NCI-H1105 treated with DMSO at 0.1 percent for 48 hours (cell line): ENCODE measurements at places on chromosomes 12 and 14.

DNA sequence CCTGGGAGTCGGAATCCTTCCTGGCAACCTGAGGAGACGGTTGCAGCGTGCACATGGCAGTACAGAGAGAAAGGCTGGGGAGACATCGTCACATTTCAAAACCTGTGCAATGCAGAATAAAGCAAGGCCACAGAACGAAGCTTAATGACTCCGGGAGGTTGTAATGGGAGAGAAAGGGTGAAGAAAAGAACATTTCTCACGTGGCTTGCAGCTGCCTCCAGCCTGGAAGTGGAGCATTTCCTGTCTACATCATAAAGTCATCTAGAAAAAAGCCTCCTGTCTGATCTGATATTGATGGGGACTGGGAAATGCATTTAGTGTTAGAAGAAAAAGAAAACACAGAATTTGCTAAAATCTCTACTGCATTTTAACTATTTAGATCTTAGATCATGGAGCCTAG lies 209.3 kb downstream of the TMEM132C start:
- DNase-seq = no peak

DNA sequence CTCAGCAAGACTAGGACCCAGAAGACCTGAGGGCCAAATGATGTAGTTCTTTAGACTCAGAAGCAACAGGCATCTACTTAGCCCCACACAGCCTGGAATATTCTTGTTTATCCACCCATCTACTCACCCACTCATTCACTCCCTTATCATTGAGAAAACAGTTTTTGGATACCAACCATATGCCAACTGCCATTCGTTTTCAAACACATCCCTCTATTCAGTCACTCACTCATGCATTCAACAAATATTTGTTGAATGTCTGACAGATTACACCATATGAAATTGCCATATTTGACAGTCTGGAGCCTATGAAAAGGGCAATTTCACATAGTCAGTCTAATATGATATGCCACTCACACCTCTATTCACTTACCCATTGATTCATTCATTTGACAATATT lies 103.2 kb downstream of the NT5DC3 start:
- DNase-seq = no peak

GRCh38 chr12:45273717-45274271 lies 57.9 kb downstream of the ANO6 start:
- no peak for DNase-seq

DNA sequence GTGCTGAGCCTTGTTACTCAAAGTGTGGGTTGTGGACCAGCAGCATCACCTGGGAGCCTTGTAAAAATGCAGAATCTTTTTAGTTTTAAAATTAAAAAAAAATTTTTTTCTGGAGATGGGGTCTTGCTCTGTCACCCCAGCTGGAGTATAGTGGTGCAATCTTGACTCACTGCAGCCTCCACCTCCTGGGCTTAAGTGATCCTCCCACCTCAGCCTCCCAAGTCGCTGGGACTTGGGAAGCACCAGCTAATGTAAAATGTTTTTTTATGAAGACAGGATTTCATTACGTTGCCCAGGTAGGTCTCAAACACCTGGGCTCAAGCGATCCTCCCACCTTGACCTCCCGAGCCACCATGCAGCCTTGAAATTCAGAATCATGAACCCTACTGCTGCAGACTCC lies 14.4 kb downstream of the MYBPC1 start:
- no peak for DNase-seq

DNA sequence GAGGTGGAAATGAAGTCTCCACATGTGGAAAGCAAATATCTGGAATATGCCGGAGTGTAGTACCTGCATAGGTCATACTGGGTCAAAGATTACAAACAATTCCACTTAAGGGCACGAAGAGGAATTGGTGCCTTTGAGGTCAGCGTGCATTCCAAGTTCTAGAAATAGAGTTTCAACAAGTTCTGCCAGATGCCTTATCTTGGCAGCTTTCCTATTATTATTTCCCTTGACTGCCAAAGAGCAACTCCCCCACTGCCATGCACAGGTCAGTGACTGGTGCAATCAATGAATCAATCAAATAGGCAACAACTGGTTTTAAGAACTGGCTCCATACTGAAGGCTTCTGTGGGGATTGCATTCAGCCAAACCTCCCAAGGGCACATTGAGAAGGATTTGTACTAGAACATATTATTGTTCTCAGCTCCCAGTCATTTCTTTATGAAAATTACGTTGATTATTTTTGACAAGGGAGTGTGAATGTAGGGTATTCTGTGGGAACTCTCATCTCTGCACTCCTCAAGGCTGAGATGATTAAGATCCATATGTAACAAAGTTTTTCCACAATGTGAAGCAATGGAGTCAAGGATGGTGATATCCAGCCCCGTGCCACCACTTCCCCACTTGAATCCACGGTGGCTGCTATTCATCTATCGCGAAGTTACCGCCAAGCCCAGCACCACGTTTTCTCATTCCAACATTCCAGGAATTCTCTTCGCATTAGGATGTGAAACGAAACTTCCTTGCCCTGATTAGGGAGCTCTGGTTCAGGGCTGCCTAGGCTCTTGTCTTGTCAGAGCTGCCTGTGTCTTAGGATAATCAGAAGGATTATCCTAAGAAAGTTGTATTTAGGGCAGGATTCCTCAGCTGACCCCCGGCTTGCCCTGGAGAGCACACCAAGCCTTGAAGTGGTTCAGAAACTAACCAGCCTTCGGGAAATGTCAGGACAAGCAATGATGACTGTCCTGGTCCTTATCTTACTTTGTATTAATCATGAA lies 115.1 kb upstream of the PCED1B start:
- DNase-seq = no peak

DNA sequence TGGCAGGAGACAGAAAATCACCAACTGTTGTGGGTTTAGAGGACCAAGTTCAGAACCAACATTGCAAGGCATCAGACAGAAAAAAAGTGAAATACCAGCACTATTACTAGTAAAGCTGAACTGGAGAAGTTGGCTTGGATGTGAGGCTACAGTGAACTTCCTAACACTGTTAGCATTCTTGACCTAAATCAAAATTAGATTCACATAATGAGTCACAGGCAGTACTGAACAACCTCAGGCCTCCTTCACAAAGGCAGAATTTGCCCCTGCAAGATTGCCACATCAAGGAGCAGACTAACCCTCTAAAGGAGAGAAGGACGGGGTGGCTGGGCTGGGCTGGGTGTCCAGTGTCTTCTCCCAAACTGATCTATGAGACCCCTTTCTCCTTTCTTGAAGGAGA lies 539.7 kb downstream of the SNAPC1 start:
- no peak for DNase-seq

DNA sequence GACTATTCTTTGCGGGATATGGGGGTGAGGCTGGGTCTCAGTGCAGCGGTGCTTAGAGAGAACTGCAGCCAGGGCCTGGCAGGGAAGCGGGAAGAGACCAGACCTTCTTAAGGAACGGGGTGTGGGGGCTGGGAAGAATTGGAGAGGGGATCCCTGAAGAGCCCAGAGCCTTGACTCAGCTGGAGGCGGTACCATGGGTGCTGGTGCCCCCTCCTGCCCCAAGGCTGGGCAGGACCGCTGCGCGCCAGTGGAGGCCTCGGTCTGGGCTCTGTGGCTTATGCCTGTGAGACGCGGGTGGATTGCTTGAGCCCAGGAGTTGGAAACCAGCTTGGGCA lies 1.3 kb upstream of the RNU7-1 start:
- no peak for DNase-seq

- no peak for DNase-seq
These were observed 28.7 kb downstream of the MAPKAPK5 start for GRCh38 chr12:111870706-111871105.

DNA sequence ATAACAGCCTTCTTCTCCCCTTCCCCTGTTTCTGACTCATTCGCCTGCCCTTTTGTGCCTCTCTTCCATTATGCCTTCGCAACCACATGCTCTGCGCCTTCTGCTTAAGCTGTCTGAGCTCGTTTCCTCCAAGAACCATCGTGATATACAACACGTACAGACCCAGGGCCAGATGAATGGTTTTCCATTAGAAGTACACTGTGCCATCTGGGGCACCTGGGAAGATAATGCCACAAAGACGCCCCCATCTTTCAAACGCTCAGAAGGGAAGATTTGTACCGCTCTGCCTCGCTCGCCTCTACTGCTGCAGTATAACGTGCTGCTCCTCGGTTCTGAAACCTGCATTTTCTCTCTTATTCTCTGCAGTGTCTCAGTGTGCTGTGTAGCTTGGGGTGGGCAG lies 470.9 kb upstream of the STXBP6 start:
- DNase-seq = no peak

GRCh38 chr12:75996861-75997447 lies 34.6 kb downstream of the PHLDA1 start:
- no peak for DNase-seq

GRCh38 chr12:70459786-70460185 lies 93.7 kb downstream of the KCNMB4 start:
- DNase-seq = no peak

- DNase-seq = no peak
These were observed 712.6 kb upstream of the TBX3 start for GRCh38 chr12:115396567-115396966.

GRCh38 chr12:3803865-3804472 lies 51.1 kb upstream of the CRACR2A start:
- DNase-seq = peak; percentile 74

- no peak for DNase-seq
These were observed 536.3 kb downstream of the TMEM121 start for GRCh38 chr14:106062502-106063272.

- DNase-seq = no peak
These were observed 1.7 kb upstream of the NOS1 start for GRCh38 chr12:117363056-117363662.

DNA sequence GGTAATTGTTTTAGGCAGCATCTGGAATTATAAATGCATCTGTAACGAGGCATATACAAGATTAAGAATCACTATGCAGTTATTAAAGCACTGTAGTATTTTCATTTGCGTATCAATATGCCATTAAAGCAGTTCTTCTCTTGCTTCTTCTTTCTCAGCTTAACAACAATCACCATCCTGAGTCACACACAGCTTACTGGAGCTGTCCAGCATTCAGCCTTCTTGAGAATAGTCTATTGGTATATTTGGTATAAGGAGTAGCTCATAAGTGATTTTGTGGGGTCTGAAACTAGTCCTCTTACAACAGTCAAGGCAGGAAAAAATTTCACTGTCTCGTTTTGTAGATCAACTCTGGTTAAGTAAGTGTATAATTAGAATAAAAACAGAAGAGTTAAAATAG lies 523.0 kb upstream of the FOXG1 start:
- DNase-seq = no peak

- no peak for DNase-seq
These were observed 4.3 kb upstream of the PPP2R5C start for GRCh38 chr14:101757064-101757838.

DNA sequence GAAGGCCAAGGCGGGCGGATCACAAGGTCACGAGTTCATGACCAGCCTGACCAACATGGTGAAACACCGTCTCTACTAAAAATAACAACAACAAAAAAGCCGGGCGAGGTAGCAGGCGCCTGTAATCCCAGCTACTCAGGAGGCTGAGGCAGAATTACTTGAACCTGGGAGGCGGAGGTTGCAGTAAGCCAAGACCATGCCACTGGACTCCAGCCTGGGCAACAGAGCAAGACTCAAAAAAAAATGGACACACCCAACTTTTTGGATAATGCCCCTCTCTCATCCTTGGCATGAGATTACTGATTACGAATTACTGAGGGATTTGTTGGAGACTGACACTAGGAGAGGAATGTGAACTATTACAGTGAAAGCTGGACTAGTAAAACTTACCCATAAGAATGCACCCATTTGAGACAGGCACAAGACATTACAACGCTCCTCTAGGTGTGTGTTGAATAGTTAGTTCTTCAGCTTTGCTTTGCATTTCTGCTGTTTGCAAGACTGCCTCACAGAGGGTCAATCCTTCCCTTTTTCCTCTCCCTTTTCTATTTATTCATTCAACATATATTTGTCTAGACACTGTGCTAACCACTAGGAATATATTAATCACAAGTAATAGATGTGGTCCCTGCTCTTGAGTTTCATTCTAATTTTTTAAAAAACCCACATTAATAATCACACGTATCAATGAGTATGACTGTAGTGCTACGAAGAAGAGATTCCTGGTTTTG lies 46.0 kb upstream of the OR5AU1 start:
- DNase-seq = no peak

GRCh38 chr14:40393143-40393542 lies 960.9 kb upstream of the FBXO33 start:
- DNase-seq = no peak

GRCh38 chr14:75960231-75960630 lies 21.6 kb downstream of the TGFB3 start:
- DNase-seq = no peak

- DNase-seq = no peak
These were observed 48.8 kb downstream of the IPO8 start for GRCh38 chr12:30646821-30647220.

DNA sequence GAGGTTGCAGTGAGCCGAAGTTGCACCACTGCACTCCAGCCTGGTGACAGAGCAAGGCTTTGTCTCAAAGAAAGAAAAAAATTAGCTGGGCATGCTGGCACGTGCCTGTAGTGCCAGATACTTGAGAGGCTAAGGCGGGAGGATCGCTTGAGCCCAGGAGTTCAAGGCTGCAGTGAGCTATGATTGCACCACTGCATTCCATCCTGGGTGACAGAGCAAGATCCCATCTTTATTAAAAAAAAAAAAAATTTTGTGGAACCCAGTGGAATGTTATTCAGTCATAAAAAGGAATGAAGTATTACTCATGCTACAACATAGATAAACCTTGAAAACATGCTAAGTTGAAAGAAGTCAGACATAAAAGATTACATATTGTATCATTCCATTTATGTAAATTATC lies 8.3 kb upstream of the ERBB3 start:
- no peak for DNase-seq

DNA sequence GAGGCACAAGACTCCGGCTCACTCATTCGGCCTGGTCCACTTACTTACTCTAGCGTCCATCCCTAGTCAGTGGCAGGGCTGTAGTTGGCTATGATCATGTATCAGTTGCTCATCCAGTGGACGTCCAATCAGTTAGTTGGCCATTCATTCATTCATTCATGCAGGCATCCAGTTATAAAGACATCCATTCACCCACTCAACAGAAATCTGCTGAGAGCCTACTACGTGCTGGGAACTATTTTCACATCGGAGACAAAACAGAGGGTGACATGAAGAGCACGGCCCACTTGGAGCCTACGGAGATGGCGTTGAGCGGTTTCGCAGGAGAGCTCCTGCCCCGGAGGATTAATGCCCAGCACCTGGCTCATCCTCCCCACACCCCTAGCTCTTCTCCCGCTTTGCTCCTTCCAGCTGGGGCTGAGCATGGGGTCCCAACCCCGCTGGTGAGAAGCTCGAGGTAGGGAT lies 49.7 kb downstream of the SNAPC1 start:
- no peak for DNase-seq

DNA sequence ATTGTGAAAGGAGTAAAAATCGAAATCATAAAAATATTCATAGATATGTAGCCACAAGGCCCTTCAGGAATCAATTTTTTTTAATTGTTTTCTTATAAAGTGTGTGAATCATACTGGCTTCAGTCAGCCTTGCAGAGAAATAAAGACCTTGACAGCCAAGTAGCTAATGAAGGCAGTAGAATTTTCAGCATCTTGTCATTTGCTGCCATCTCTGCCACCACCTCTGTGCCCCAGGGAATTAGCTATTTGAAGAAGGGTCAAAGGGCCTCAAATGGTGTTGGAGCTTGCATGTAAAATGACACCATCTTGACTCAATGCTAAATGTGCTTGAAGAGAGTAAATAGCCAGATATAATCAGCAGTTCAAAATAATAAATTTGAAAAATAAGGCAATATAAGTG lies 359.4 kb upstream of the DCN start:
- DNase-seq = no peak
